ENCODE measurements at places on chromosomes 3 and 15.
A peak's percentile ranks its signal among the peaks of the same experiment; 100 is the strongest.

DNA sequence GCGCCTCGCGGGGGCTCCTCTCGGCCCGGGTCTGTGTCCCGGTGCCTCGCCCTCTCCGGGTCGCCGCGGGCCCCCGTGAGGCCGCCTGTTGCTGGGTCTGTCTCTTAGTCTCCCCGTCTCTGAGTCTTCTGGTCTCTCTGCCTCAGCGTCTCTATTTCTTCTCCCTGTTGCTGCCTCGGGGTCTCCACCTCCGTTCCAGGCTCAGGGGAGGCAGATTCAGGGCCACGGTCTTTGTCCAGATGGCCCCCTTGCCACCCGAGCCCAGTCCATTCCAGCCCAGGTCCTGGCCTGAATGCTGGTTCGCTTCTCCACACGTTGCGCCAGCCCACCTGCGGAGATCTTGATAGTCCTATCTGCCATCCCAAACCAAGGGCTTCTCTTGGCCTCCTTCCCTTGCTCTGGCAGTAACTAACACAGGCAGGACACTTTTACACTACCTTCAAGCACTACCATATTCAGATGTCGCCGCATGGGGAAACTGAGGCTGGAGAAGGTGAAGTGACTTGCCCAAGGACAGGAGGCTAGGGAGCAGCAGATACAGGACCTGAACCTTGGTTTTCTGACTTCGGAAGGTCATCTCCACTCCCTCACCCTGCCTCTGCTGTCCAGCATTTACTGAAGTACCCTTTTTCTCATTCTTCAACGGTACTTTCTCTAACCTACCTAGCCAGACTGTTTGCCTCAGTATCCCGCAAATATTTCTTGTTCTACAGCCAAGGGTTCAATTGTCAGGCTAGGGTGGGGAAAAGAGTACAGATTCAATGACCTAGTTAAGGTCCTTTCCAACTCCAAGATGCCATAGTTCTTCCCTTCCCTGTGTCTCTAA, 616 bp upstream of the IGDCC4 start:
- H3K36me3 ChIP-seq: no peaks in the 10 kb centered on the region
- DNase-seq: no peak
- no peaks in the 10 kb centered on the region for H3K27me3 ChIP-seq
- H3K4me1 ChIP-seq: peaks cover 18% of the 10 kb centered on the region

DNA sequence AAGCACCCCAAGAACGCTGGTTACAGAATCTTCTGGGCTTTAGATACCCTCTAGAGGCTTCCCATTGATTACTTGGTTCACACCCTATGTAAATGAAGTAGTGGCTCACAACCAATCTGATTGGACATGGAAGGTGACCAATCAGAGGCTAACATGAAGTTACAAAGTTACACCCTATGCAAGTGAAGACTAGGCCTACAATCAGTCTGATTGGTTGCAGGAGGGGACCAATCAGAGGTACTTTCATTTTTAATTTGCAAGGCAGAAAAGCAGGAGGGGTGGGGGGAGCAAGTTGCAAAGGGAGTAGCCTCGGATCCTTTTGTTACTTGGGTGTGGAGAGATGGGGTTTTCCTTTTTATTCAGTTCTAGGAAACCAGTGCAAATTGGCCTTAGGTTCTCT, 11.1 kb upstream of the RTP2 start:
- DNase-seq: no peak
- no peak overlapping the region for H3K4me3 ChIP-seq
- H3K27me3 ChIP-seq: no peaks in the 10 kb centered on the region
- H3K27ac ChIP-seq: no peak overlapping the region

DNA sequence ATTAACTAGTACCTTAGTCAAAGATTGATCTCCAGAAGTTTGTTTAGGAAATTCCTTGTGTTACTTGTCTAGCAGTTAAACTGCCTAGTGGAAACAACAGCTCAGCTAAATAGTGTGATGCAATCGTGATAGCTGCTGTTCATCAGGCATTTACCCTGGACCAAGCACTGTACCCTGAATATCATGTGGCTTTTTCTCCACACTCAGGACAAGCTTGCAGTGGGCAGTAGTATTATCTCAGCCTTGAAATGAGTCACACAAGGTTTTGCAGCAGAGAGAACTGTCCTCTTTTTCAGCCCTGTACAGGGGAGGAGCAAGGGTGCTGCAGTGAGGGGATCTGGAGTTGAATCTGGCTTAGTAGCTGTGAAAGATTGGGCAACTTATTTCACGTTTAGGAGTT, 208.4 kb downstream of the TP63 start:
- H3K36me3 ChIP-seq: no peaks in the 10 kb centered on the region
- DNase-seq: no peak
- H3K4me1 ChIP-seq: no peaks in the 10 kb centered on the region
- H3K27me3 ChIP-seq: no peaks in the 10 kb centered on the region
- H3K4me3 ChIP-seq: no peak overlapping the region

DNA sequence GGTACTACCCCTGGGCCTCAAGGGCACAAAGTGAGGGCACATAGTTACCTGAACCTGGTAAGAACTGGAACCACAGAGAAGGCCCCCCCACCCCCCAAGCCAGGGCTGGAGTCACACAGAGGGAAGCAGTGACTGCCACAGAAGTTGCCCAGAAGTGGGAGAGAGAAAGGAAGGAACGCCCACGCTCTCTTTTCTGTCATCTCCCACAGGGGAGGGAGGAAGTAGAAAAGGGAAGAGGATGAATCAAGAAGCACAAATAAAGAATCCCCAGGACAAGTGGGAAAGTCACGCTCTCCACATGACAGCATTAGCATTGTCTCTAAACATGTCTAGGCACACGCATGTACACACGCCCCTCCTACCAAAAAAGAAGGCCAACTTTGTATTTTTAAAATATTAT, 114.7 kb upstream of the FRMD4B start:
- H3K27ac ChIP-seq: peak overlapping the region; percentile 54
- H3K4me1 ChIP-seq: no peaks in the 10 kb centered on the region
- no peaks in the 10 kb centered on the region for H3K27me3 ChIP-seq
- no peaks in the 10 kb centered on the region for H3K36me3 ChIP-seq

DNA sequence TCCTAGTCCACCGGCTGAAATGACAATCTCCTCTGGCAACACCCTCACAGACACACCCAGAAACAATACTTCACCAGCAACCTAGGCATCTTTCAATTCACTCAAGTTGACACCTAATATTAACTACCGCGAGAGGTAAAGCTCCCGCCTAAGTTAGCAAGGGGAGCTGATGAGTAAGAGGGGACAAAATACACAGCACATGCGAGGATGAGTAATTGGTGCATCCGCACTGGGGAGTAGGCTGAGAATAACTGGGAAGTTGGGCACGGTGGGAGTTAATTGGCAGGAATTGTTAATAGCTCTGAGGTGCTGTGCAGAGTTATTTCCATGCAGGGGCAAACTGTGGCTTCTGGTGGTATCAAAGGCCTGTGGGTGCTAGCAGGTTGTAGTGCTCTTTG, 14.5 kb upstream of the PLD1 start:
- no peaks in the 10 kb centered on the region for H3K27me3 ChIP-seq
- H3K4me3 ChIP-seq: no peak overlapping the region
- no peaks in the 10 kb centered on the region for H3K36me3 ChIP-seq

DNA sequence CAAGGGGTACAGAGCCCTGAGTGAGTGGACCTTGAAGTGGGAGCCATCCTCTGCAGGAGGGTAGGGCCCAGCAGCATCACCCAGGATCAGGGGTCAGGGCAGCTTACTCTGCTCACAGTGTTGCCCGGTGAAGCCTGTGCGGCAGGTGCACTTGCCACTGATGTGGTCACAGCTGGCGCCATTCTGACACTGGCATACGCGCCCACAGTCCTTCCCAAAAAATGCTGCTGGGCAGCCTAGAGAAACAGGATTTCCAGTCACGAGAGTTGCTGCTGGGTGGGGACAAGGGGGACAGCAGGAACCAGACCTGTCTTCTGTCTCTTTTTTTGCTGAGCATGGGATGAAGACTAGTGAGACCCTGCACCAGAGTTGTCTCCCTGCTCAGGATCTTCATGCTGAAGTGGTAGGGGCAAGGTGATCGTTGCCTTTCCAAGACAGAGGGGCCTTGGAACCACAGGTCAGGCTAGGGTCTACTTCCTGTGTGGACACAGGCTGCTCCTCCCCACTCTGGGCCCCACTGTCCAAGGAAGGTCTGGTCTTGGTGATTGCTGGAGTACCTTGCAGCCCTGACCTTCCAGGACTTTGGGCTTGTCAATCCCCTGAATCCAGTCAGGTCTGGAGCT, 46.9 kb downstream of the RAB11A start:
- no peak overlapping the region for H3K27ac ChIP-seq
- no peaks in the 10 kb centered on the region for H3K36me3 ChIP-seq
- no peak for DNase-seq
- H3K27me3 ChIP-seq: no peaks in the 10 kb centered on the region
- H3K4me1 ChIP-seq: peaks cover 19% of the 10 kb centered on the region
- no peak overlapping the region for H3K4me3 ChIP-seq

DNA sequence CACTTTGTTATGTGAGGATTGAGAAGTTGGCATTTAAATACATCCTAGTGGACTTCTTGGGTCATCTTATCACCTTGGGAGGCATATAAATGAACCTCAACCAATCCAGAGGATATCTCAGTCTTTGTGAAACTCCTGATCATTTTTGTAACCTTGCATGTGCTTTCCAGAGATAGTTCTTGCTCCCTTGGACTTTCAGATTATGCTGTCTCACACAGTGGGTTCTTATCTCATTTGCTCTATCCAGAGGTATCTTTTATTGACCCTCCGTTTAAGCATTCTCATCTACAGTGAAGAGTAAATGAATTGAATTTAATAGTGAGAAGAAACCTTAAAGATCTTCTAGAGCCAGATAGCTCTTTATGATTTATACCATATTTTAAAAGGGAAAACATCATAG, 10.4 kb downstream of the ARMC8 start:
- no peak for DNase-seq
- H3K4me3 ChIP-seq: no peak overlapping the region
- H3K4me1 ChIP-seq: no peaks in the 10 kb centered on the region

All from tibial nerve (tissue), 4 donors.